ENCODE measurements at places on chromosomes 3 and 15.
A peak's percentile ranks its signal among the peaks of the same experiment; 100 is the strongest.

DNA sequence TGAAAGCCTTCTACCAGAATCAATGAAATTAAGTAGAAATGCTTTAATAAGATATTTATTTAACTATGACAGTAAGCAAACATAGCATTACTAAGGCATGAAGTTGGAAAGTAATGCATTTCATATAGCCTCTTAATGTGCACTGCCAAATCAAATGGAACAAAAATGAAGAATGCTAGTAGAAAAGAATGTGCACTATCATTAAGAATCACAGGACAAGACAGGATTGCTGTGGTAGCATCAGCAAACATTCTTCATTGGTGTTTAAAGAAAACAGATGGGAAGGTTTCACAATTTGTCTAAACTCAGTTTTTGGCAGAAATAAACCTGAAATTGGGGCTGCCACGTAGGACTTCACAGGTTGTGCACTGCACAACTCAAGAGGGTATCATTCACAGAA lies 168.9 kb downstream of the CNTN3 start:
- no peak for DNase-seq

DNA sequence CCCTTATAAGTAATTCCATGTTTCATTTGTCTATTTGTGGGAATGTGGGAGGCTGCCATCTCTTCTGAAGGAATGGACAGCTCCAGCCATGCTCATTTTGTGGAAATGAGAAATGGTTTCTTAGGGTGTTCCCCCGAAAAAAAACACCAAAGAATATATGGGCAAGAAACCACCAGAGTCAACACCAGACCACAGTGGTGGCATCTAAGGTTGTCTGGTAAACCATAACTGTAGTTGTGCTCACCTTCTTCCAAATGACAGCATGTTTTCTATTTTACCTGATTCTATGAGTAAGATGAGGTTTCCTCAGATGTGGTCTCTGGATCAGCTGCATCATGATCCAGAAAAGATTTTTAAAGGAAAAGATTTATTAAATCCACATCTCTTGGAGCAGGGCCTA lies 217.0 kb upstream of the C2CD4B start:
- no peak for DNase-seq

GRCh38 chr3:118974356-118975097 lies 60.1 kb downstream of the IGSF11 start:
- no peak for DNase-seq

- peak; percentile 4 for DNase-seq
Observed at GRCh38 chr3:19972054-19972453, 25.2 kb downstream of the RAB5A start.

DNA sequence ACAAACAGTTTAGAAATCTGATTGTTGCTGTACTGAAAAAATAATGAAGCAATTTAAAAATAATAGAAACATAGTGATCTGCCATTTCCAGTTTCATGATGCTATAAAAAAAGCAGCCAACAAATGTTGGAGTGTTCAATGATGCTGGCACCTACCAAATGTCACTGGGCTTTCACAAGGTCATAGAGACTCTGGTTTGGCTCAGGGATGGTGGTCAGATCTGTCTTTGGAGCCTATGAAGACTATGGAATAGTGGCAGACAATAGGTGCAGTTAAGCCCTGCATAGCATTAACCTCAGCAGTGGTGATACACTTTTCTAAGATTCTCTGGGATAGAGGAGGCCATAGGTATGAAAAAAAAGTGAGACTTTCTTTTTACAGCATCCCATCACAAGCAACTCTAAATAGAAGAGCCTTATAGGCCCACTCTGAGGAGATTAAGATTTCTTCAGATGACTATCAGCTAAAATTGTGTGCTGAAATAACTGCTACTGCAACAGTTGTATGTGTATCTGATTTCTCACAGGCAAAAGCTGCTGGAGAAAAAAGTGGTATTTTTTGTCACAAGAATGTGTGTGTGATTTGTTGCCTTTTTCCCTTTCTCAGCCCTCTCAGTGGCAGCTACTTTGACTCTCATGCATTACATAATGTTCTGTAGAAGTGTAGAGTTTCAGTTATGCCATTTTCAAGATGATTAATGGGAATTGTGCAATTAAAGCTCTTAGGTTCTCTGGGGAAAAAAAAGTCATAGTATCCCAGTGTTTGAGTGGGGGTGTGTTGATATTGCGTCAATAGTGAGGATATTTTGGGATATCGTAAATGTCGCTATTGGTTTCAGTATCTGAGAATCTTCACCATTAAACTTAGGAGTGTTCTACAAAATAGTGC lies 137.4 kb downstream of the MBNL1 start:
- peak; percentile 79 for DNase-seq

GRCh38 chr3:106338582-106339214 lies 469.9 kb upstream of the CBLB start:
- DNase-seq, result no peak

GRCh38 chr3:77571971-77572715 lies 532.2 kb downstream of the ROBO2 start:
- no peak for DNase-seq

- no peak for DNase-seq
Observed at GRCh38 chr3:158460926-158461325, 110.1 kb upstream of the MLF1 start.

DNA sequence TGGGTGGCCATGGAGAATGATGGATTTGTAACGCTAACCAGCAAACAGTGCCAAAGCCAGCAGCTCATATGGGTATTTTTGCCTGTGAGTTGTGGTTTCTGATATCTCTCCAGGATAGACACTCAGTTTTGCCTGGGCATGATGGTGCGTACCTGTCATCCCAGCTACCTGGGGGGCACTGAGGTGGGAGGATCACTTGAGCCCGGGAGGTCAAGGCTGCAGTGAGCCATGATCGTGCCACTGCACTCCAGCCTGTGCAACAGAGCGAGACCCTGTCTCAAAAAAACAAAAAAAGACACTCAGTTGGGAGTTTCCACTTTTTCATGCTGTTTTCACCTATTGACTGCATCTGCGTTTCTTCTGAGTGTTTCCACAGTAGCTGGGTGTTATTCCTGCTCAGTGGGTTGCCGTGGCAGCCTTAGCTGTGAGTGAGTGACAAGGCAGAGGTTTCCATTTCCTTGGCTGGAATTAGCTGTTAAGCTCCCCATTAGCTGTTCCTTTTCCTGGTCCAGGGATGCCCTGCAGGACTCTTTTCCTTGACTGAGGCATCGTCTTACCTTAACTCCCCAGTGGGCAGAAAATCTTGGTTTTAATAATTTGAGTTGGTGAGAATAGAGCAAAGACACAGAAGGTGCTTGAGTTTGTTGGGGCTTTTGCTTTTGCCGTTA lies 14.2 kb upstream of the RPP14 start:
- no peak for DNase-seq

GRCh38 chr3:18988614-18989229 lies 159.6 kb upstream of the KCNH8 start:
- DNase-seq, result no peak

GRCh38 chr3:8657804-8658305 lies 13.3 kb upstream of the SSUH2 start:
- DNase-seq, result no peak
